IMR-90 (cell line): ENCODE measurements at places on chromosomes 11 and 22. TPM values are rescaled to one million over a fixed set of nuclear protein-coding genes. Genes with fewer than 3 reads are reported as not detected.

DNA sequence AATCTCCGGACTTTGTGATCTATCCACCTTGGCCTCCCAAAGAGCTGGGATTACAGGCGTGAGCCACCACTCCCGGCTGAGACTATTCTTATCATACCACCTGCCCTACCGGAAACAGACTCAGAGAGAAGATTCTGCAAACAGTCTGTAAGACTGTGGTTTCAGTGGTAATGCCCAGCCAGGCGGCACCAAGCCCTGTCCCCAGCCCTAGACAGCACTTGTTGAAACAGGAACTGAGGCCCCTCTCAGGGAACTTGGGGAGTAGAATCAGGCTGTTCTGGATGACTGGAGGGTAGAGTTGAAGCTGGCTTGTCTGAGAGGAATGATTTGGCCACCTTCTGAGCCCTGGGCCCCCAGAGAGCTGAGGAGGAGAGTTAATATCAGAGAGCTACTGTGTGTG is 1.3 kb upstream of the INSC start:
- no peak overlapping the region for H3K4me3 ChIP-seq
- no peak for DNase-seq
- H3K27ac ChIP-seq = no peak overlapping the region
- H3K36me3 ChIP-seq = no peaks in the 10 kb centered on the region
- H3K4me1 ChIP-seq = peaks cover 4% of the 10 kb centered on the region; the same call in 1 of the 2 replicates
- H3K27me3 ChIP-seq = no peaks in the 10 kb centered on the region

The FAM83F gene
- not detected in 2 replicates for total RNA-seq

DNA sequence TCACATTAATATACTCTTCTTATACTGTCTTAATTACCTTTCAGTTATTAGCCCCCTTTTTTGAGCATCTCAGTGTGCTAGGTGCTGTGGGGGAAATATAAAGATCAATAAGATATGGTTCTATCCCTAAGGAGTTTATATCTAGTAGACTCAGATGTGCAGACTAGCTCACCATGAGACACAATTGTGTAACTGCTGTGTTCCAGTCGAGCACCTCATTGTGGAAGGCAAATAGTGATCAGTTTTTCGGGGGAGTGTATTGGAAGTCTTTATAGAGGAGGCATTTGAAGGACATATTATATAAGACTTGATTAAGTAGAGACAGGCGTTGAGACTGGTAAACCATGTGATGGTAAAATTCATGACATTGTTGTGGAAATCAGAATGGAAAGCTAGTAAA is 11.8 kb downstream of the PDE3B start:
- H3K36me3 ChIP-seq = no peaks in the 10 kb centered on the region
- DNase-seq = no peak
- no peak overlapping the region for H3K4me3 ChIP-seq
- H3K27ac ChIP-seq = no peak overlapping the region
- no peaks in the 10 kb centered on the region for H3K4me1 ChIP-seq
- no peaks in the 10 kb centered on the region; the same call in 1 of the 2 replicates for H3K27me3 ChIP-seq

GRCh38 chr22:25735650-25736049 is 6.3 kb upstream of the MYO18B start:
- no peak for DNase-seq
- H3K4me1 ChIP-seq = no peaks in the 10 kb centered on the region
- no peak overlapping the region for H3K4me3 ChIP-seq
- H3K27me3 ChIP-seq = no peaks in the 10 kb centered on the region
- H3K36me3 ChIP-seq = no peaks in the 10 kb centered on the region

- no peaks in the 10 kb centered on the region for H3K27me3 ChIP-seq
- no peak overlapping the region for H3K27ac ChIP-seq
- H3K4me1 ChIP-seq = no peaks in the 10 kb centered on the region
- no peaks in the 10 kb centered on the region for H3K36me3 ChIP-seq
- H3K4me3 ChIP-seq = no peak overlapping the region
Observed at GRCh38 chr22:48954781-48955311, 872.8 kb downstream of the BRD1 start.

The KRTAP5-2 gene
- not detected in 2 replicates for total RNA-seq

The NLRP10 gene
- 25.6 and 36.7 TPM in 2 replicates for total RNA-seq

The BTG4 gene
- not detected in 2 replicates for total RNA-seq

The MYOD1 gene
- total RNA-seq = not detected in 2 replicates

- no peak overlapping the region; the same call in 1 of the 2 replicates for H3K4me3 ChIP-seq
- peak overlapping the region; percentile 71; the same call in 1 of the 2 replicates for H3K27ac ChIP-seq
- peaks cover 15% of the 10 kb centered on the region for H3K4me1 ChIP-seq
- peak; percentile 66 for DNase-seq
- H3K36me3 ChIP-seq = no peaks in the 10 kb centered on the region
Observed at GRCh38 chr11:130738611-130739010, 177.7 kb downstream of the SNX19 start.

- H3K36me3 ChIP-seq = peaks cover 13% of the 10 kb centered on the region
- H3K4me3 ChIP-seq = no peak overlapping the region
- H3K27me3 ChIP-seq = peaks cover 2% of the 10 kb centered on the region; the same call in 1 of the 2 replicates
- peaks cover 14% of the 10 kb centered on the region for H3K4me1 ChIP-seq
- peak; percentile 31 for DNase-seq
Observed at GRCh38 chr22:29700206-29700899, 19.4 kb upstream of the CABP7 start.

The OAF gene
- 9.9 and 10.8 TPM in 2 replicates for total RNA-seq

- no peaks in the 10 kb centered on the region for H3K36me3 ChIP-seq
- no peak overlapping the region for H3K4me3 ChIP-seq
- no peaks in the 10 kb centered on the region for H3K4me1 ChIP-seq
- H3K27me3 ChIP-seq = peaks cover 9% of the 10 kb centered on the region
- H3K27ac ChIP-seq = no peak overlapping the region
Observed at GRCh38 chr22:17057959-17058814, 26.6 kb upstream of the IL17RA start.

- H3K4me1 ChIP-seq = no peaks in the 10 kb centered on the region
- no peaks in the 10 kb centered on the region for H3K27me3 ChIP-seq
- H3K27ac ChIP-seq = no peak overlapping the region
- no peak overlapping the region for H3K4me3 ChIP-seq
- no peak for DNase-seq
Observed at GRCh38 chr22:48307931-48308330, 1519.7 kb downstream of the BRD1 start.

DNA sequence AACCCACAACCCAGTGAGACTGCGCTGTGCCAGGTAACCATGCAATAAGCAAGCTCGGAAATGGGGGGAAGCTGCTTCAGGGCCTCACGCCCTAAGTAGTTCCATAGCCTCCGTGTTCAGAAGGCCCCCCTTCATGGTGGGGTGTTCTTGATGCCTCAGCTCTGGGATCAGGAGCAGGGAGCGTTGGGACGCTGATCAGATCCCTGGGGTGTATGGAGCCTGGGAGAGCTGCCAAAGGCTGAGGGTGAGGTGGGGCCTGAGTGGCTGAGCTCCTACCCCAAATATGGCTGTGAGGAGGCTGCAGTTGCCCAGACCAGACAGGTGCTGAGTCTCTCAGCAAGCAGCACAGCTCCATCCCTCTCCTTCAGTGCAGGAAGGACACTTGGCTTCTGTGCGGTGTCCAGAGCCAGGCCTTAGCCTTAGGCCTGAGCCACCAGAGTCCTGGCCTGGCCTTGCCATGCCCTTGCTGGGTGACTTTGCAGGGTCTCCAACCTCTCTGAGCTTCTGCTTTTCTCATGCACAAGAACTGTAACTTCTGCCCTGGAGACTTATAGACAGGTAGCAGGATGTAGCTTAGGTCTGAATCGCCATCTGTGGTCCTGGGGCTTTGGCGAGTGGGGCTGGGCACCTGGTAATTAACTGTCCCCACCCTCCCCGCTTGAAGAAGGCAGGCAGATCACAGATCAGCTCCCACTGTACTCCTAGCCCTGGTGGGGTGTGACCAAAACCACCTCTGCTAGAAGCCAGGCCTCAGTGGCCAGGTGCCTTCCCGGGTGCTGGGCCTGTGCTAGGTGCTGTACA is 5.3 kb downstream of the MMP11 start:
- H3K4me1 ChIP-seq = peaks cover 28% of the 10 kb centered on the region
- H3K4me3 ChIP-seq = no peak overlapping the region
- H3K27ac ChIP-seq = no peak overlapping the region
- DNase-seq = peak; percentile 18

DNA sequence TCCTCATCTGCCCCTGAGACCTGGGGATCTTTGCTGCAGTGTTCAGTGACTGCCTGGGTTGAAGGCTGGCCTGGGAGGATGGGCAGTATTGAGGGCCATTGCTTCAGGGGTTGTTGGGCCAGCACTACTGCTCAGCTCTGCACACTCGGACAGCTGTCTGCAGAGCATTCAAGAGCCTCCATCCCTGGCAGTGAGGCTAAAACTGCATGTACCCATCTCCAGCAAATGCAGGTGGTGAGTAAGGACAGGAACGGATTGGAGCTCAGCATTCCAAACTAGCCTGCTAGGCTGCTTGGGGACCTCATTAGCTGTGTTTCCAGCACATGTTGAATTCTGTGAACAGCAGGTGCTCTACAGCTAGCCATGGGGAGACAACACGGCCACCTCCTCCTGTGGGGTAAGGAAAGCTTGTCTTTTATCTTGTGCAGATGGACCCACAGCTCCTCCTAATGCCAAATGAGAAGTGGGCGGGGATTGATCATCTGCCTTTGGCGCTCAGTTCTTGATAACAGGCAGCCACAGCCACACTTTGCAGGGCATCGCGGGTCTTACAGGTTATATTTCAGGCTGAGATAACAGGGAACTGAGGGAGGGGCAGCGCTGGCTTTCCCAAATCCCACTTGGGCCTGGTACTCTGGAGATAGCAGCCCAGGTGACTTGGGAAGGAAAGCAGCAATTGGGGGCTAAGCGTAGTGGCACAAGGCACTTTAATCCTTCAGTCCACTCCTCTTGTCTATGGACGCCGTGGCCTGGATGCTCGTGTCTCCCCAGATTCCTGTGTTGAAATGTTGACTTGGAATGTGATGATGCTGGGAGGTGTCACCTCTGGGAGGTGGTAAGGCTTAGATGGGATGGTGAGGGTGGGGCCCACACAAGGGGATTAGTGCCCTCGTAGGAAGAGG is 254.5 kb upstream of the B3GAT1 start:
- DNase-seq = no peak
- no peak overlapping the region for H3K4me3 ChIP-seq
- no peaks in the 10 kb centered on the region for H3K36me3 ChIP-seq
- no peaks in the 10 kb centered on the region for H3K4me1 ChIP-seq

The ST14 gene
- total RNA-seq = not detected in 2 replicates

The PYGM gene
- total RNA-seq = under 0.01 and 0.18 TPM in 2 replicates

GRCh38 chr11:65657426-65657825 is 5.3 kb downstream of the RELA start:
- H3K36me3 ChIP-seq = peaks cover 73% of the 10 kb centered on the region
- no peak for DNase-seq
- H3K4me3 ChIP-seq = no peak overlapping the region
- H3K27ac ChIP-seq = no peak overlapping the region

The FXYD2 gene
- not detected in 2 replicates for total RNA-seq

GRCh38 chr11:101707477-101707876 is 123.7 kb upstream of the TRPC6 start:
- H3K27ac ChIP-seq = no peak overlapping the region
- H3K27me3 ChIP-seq = no peaks in the 10 kb centered on the region
- H3K4me3 ChIP-seq = no peak overlapping the region

- no peaks in the 10 kb centered on the region for H3K36me3 ChIP-seq
- no peak overlapping the region for H3K27ac ChIP-seq
- H3K4me1 ChIP-seq = no peaks in the 10 kb centered on the region
- no peak for DNase-seq
- no peaks in the 10 kb centered on the region for H3K27me3 ChIP-seq
Observed at GRCh38 chr11:5038341-5038740, 8.0 kb upstream of the OR52J3 start.

The OR52D1 gene
- total RNA-seq = not detected in 2 replicates

The VSIG2 gene
- not detected in 2 replicates for total RNA-seq

DNA sequence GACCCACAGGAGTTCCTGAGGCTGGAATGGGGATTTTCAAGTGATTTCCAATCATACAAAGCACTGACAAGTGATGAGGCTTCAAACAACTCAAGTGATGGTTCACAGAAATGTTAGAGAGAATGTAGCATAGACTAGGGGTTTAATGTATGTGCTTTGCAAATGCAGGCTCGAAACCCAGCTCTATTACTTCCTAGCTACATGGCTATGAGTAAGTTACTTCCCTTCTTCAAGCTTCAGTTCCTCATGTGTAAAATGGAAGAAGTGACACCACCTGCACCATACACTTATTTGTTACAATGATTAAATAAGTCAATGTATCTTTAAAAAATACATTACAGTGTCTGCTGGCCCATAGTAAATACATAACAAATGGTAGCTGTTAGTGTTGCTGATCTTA is 139.8 kb downstream of the CCDC81 start:
- H3K27me3 ChIP-seq = no peaks in the 10 kb centered on the region
- no peak overlapping the region for H3K4me3 ChIP-seq
- H3K36me3 ChIP-seq = no peaks in the 10 kb centered on the region
- DNase-seq = no peak
- no peak overlapping the region for H3K27ac ChIP-seq

DNA sequence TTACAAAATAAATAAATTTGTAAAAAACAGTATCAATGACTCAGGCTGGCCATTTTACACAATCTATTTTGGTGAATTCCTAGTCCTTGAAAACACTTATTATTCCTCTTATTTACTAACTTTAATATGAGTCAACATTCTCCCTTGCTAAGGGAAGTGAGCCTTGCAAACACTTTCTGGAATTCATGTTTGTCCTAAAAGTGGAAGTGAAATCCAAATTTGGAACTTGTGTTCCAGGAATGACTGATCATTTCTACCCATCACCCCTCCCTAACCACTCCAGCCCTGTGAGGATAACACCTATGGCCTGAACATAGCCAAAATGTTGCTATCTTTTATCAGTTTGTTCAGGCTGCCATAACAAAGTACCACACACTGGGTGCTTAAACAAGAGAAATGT is 83.1 kb downstream of the OR5AK2 start:
- H3K4me1 ChIP-seq = peaks cover 4% of the 10 kb centered on the region
- H3K4me3 ChIP-seq = no peak overlapping the region
- H3K27ac ChIP-seq = peak overlapping the region; percentile 43; the same call in 1 of the 2 replicates
- H3K36me3 ChIP-seq = no peaks in the 10 kb centered on the region

The OR2D2 gene
- total RNA-seq = 0.28 and 0.36 TPM in 2 replicates

- no peak overlapping the region for H3K27ac ChIP-seq
- no peak for DNase-seq
- peaks cover 20% of the 10 kb centered on the region for H3K27me3 ChIP-seq
Observed at GRCh38 chr11:67416416-67417335, 1.2 kb downstream of the CARNS1 start.

GRCh38 chr11:25596701-25597100 is 735.2 kb upstream of the ANO3 start:
- no peak overlapping the region for H3K4me3 ChIP-seq
- no peak for DNase-seq
- H3K27ac ChIP-seq = no peak overlapping the region

- no peaks in the 10 kb centered on the region for H3K36me3 ChIP-seq
- H3K4me3 ChIP-seq = no peak overlapping the region
- H3K27ac ChIP-seq = peak overlapping the region; percentile 32
Observed at GRCh38 chr11:15987046-15987445, 369.3 kb downstream of the SOX6 start.

The LRRC56 gene
- total RNA-seq = 0.28 and 0.36 TPM in 2 replicates

DNA sequence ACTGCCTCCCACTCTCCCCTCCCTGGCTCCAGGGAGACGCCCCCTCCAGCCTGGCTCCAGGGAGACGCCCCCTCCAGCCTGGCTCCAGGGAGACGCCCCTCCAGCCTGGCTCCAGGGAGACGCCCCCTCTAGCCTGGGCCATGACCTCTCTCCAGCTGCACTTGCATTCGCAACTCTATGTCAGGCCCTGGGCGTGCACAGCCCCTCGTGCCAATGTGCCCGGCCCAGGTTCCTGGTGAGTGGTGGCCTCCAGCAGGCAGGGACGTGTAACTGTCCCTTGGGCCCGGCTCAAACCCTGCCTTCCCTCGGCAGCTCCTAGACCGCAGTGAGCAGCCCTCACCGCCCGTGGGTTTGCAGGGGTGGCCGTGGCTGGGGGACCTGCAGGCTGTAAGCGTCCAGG is 6.9 kb downstream of the MUC6 start:
- no peak for DNase-seq
- H3K36me3 ChIP-seq = no peaks in the 10 kb centered on the region
- H3K27ac ChIP-seq = no peak overlapping the region
- H3K4me1 ChIP-seq = no peaks in the 10 kb centered on the region
- H3K4me3 ChIP-seq = no peak overlapping the region
- no peaks in the 10 kb centered on the region for H3K27me3 ChIP-seq
